CD4-positive, CD25-positive, alpha-beta regulatory T cell (primary cell): ENCODE measurements at places on chromosomes 6 and 20. TPM values are rescaled to one million over a fixed set of nuclear protein-coding genes. Genes with fewer than 3 reads are reported as not detected.

DNA sequence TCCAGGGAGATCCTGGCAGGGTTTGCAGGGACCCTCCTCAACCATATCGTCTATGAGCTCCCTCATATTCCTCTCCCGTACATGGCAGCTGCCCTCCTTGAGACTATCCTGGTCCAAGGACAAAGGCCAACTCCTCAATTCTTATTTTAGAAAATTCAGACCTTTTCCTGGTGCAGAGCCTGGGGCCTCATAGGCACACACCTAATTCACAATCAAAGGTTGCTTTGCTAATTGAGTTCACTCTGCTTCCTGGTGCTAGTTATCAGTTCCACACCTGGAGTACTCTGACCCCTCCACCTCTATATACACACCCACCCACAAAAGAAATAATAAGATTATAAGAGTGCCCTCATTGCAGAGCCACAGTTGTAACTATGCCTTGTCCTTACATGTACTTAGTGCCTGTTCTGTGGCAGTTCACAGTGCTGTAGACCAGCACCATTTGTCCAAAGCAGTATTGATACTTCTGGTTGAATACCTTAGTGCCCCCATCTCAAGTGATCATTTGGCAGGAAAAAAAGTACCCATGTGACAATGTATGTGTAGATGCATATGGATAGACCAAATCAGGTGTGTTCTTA is 38.7 kb downstream of the GSS start:
- no peak for DNase-seq

GRCh38 chr20:25444556-25444955 is 37.1 kb downstream of the GINS1 start:
- DNase-seq, result no peak

DNA sequence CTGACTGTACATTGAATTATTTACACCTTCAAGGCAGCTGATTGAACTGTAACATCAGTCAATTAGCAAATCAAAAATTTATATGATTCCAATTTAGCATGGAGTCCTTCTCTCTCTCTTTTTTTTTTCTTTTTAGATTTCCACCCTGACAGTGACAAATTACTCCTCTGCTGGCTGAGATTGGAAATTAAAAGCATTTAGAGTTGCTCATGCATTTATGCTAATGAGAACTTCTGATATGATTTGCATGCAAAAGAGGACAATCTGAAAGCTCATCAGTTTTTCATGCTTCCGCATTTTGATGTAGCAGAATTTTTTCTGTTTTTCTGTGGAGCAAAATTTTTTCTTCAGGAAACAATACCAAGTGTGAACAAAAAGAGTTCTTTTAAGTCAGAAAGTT is 130.5 kb upstream of the NOX3 start:
- DNase-seq, result no peak

DNA sequence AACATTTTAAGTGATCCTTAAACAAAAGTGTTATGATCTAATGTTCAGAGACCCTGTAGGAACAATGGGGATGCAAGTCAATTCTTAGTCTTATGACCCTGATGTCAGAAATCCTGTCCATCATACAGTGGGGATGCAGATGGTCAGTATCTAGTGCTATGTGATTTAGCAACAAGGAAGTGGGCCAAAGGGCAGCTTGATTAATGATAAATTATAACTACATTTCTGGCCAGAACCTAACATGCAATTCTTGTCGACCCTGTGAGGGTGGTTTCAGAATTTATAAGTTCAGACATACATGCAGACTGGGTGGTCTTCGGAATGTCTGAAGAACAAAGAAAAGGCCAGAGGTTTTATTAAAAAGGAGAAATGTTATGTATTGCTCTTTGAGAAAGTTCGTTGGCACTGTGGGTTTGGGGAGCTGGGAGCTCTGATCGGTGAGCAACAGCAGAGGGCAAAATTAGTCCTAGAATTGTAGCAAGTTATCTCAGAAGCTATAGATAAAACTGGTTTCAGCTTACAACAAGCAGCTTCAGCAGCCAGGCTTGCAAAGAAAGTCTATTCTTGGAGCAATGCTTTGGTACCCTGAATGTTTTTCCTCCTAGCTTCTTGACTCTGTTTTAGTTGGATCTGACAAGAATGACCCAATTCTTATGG is 50.8 kb downstream of the RPF2 start:
- DNase-seq, result no peak

- DNase-seq, result no peak
Measured at GRCh38 chr6:134398453-134398852, 80.5 kb upstream of the SGK1 start.

The NCOA5 gene
- polyA plus RNA-seq, result 31.2 TPM

The MRPL14 gene
- 101 TPM for polyA plus RNA-seq

DNA sequence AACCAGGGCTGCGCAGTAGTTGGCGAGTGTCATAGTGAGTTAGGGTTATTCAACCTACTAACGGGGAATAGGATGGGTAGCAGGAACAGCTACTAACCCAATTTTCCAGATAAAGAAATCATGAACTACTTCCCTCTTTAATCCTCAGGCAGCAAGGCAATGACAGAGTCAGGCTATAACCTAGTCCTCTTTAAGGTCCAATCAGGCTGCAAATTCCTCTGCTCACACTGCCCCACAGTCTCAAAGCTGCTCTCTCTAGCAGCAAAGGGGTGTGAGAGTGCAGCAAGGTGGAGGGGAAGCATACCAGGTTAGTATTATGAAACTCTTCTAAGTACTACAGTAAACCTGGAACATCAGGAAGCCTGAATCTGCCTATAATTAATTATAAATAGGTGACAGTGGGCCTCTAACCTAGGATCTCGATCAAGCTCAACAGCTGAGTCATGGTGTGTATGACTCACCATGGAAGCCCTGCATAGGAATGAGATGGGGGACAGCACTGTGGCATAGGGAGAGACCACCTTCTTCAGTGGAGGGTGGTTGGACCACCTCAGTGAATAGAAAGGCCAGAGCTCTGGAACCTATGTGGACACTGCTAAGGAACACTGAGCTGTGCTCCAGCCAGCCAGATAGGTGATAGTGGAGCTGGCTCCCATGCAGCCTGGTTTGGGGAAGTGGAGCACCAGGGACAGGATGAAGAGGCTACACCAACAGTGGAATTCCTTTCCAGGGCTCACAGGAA is 7.9 kb downstream of the PEX6 start:
- no peak for DNase-seq

DNA sequence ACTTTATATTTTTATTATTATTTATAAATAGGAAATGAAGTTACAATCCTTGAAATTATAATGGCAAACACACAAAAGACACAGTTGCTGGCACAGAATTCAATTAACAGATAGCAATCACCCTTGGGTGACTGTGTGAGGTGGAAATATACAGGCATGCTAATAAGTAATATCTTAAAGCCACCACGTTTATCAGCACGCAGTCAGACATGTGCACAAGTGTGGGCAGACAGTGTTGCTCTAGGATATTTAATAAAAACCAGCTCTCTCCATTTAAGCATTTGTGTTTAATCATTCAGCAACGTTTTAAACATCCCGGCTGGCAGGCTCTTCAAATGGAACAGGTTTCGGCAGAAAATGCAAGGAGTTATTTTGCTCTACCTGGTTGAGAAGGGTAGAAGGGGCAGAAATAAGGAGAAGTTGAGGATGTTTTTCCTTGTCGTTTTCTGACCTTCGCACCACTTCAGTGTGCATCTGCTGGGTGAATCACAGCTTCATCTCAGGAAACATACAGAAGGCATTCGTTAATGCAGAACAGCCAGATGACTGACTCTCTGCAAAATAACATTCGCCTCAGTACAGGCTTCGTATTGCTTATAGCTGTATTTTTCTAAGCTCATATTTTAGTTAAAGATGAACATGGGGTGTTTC is 585.1 kb downstream of the QKI start:
- no peak for DNase-seq

The CYP39A1 gene
- not detected for polyA plus RNA-seq
